ENCODE measurements at places on chromosomes 5 and 9. TPM values are rescaled to one million over a fixed set of nuclear protein-coding genes. Genes with fewer than 3 reads are reported as not detected.
A peak's percentile ranks its signal among the peaks of the same experiment; 100 is the strongest.

DNA sequence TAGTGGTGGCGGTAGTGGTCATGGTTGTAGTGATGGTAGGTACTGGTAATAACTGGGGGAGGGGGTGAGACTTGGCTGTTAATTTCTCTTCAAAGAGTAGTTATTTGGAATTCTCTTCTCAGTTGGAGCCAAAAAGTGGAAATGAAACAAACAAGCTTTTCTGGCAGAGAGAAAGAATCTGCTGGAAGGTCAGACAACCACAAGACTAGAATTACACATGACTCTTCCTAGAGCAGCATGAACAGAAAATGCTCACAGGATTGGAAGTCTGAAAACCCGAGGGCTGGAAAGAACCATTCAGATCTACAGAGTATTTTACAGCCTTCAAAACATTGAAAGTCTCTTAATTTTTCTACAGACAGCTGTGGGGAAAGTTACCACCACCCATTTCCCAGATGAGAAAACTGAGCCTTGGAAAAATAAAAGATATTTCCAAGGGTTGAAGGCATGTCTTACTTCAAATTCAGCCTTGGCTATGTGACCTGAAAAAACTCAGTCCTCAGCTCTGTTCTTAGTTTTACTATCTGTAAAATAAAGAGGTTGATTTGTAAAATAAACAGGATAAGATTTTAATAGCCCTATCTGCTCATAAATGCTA, 42.9 kb upstream of the TRIM32 start:
- DNase-seq, result no peak
- no peak overlapping the region for H3K27ac ChIP-seq
- H3K4me3 ChIP-seq, result no peak overlapping the region
- H3K36me3 ChIP-seq, result no peaks in the 10 kb centered on the region
- no peaks in the 10 kb centered on the region for H3K4me1 ChIP-seq

DNA sequence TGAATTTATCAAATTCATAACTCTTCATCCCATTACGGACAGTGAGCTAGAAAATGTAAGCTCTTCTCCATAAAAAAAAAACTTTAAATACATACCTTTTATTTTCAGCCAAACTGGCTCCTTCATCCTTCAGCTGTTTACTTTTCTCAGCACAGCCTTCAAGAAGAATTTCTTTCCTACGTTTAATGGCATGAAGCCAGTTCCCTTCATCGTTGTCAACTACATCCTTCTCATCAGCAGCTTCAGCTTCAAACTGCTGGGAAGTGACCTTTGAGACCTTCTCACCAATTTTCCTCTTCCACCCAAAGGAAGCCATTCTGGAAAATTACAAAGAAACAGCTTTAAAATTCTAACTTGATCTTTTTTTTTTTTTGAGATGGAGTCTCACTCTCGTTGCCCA, 9.1 kb downstream of the TTC33 start:
- H3K27ac ChIP-seq, result no peak overlapping the region
- H3K27me3 ChIP-seq, result no peaks in the 10 kb centered on the region
- DNase-seq, result no peak
- H3K4me3 ChIP-seq, result no peak overlapping the region
- H3K36me3 ChIP-seq, result peaks cover 1% of the 10 kb centered on the region

GRCh38 chr5:175463641-175464040, 14.7 kb upstream of the SFXN1 start:
- no peaks in the 10 kb centered on the region for H3K36me3 ChIP-seq
- H3K4me3 ChIP-seq, result no peak overlapping the region
- DNase-seq, result no peak

- peaks cover 7% of the 10 kb centered on the region for H3K4me1 ChIP-seq
- no peak for DNase-seq
- H3K27ac ChIP-seq, result no peak overlapping the region
- no peak overlapping the region for H3K4me3 ChIP-seq
- no peaks in the 10 kb centered on the region for H3K27me3 ChIP-seq
- H3K36me3 ChIP-seq, result no peaks in the 10 kb centered on the region
Observed at GRCh38 chr5:65828022-65828896, 98.1 kb upstream of the ERBIN start.

GRCh38 chr5:9523090-9523823, 22.6 kb downstream of the SEMA5A start:
- DNase-seq, result no peak
- no peaks in the 10 kb centered on the region for H3K27me3 ChIP-seq
- H3K36me3 ChIP-seq, result no peaks in the 10 kb centered on the region
- H3K27ac ChIP-seq, result no peak overlapping the region
- H3K4me3 ChIP-seq, result no peak overlapping the region
- H3K4me1 ChIP-seq, result peaks cover 5% of the 10 kb centered on the region

GRCh38 chr9:132876849-132877248, 1.2 kb downstream of the AK8 start:
- no peaks in the 10 kb centered on the region for H3K27me3 ChIP-seq
- no peak for DNase-seq
- no peak overlapping the region for H3K4me3 ChIP-seq
- peaks cover 3% of the 10 kb centered on the region for H3K36me3 ChIP-seq
- no peak overlapping the region for H3K27ac ChIP-seq

- H3K36me3 ChIP-seq, result no peaks in the 10 kb centered on the region
- H3K4me3 ChIP-seq, result no peak overlapping the region
- H3K27me3 ChIP-seq, result no peaks in the 10 kb centered on the region
- DNase-seq, result no peak
- H3K4me1 ChIP-seq, result peaks cover 12% of the 10 kb centered on the region
Observed at GRCh38 chr9:89502671-89503070, 4.8 kb upstream of the SEMA4D start.

GRCh38 chr9:135468854-135469521, 10.6 kb upstream of the PPP1R26 start:
- DNase-seq, result no peak
- no peak overlapping the region for H3K4me3 ChIP-seq
- no peaks in the 10 kb centered on the region for H3K4me1 ChIP-seq
- H3K27me3 ChIP-seq, result peaks cover 2% of the 10 kb centered on the region
- no peaks in the 10 kb centered on the region for H3K36me3 ChIP-seq

DNA sequence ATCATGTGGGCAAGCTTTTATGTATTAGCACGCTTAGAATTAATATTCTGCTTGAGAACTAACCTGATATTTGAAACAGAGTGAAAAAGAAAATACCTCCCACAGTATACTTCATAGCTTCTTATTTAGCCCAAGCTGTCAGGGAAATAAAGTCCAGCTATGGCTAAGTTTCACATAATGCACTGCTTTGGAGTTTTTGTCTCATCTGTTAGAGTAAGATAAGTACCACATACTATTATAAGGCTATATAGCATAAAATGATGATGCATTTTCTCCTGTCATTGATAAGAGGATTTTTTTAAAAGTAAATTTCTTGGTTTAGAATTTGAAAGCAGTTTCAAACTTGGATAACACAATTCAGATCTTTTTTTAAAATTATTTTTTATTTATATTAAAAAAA, 2.4 kb upstream of the ANKDD1B start:
- H3K27ac ChIP-seq, result no peak overlapping the region
- no peak for DNase-seq
- H3K4me1 ChIP-seq, result peaks cover 8% of the 10 kb centered on the region
- no peaks in the 10 kb centered on the region for H3K36me3 ChIP-seq
- no peak overlapping the region for H3K4me3 ChIP-seq

DNA sequence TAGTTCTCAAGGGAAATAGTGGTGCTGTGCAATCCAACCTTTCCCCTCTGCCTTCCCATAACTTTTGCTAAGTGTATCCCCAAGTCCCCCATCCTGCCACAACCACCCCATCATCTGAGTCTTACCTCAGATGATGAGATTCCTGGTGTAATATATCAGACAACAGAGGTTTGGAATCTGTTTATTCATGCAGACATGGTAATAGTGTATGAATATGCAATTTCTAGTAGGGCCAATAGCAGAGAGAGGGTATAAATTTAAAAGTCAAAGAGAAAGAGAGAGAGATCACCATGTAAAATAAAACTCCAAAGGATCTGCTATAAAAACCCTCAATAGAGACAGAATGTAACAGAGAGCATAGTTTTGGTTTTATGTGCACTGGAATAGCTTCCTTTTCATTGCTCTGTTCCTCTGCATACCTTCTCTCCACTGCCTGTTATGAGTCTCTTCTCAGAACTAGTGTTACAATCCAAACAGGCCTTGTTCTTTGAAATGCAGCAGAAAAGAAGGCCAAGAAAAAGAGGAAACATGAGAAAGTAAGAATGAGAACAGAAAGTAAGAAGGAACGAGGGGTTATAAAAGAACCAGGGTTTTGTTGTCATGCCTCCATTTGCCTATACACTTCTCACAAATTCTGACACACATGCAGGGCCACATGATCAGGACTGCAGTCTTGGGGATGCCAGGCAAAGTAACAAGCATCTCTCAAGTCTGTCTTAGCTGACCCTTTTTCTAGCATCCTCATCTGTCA, 278.0 kb downstream of the CETN3 start:
- DNase-seq, result no peak
- H3K4me3 ChIP-seq, result no peak overlapping the region
- H3K4me1 ChIP-seq, result no peaks in the 10 kb centered on the region
- H3K36me3 ChIP-seq, result no peaks in the 10 kb centered on the region
- no peaks in the 10 kb centered on the region for H3K27me3 ChIP-seq

DNA sequence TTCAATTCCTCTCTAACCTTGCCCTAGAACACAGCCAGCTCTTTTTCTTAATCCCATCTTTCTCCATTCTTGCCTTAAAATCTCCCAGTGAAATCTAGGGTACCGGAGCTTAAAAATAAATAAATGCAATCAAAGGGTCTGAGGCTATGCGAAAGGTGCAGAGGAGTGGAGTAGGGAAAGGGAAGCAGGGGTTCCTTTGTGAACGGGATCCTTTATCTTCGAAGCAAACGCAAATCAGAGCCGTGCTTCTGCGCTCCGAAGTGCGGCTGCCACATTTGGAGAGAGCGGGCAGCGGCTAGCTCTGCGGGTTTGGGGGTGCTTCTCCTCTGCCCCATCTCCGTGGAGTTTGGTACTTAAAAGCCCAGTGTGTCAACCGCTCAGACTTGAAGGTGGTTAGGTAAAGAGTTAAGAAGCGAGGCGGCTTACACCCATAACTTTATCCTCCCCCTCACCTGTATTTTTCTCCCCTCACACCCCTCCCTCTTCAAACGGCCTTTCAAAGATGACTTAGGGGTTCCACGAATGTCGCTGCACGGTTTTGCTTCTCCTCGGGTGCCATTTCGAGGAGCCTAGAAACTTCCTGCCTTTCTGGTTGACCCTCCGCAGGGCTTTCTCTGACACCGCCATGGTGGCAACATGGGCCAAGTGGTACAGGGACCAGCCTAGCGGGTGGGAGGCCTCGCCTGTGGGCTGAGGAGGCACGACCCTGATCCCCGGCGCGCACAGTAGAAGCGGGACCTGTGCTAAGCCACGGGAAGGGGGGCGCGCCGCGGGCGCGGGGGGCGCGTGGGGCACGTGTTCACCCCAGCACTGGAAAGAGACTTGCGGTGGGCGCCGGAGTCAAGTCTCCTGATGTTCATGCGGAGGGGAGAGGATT, 31.7 kb upstream of the NFIB start:
- H3K27ac ChIP-seq, result peak overlapping the region; percentile 94
- DNase-seq, result peak; percentile 75
- H3K36me3 ChIP-seq, result no peaks in the 10 kb centered on the region
- H3K4me3 ChIP-seq, result peak overlapping the region; percentile 59

GRCh38 chr5:146015001-146015400, 78.6 kb downstream of the SH3RF2 start:
- H3K4me3 ChIP-seq, result no peak overlapping the region
- no peaks in the 10 kb centered on the region for H3K27me3 ChIP-seq
- H3K27ac ChIP-seq, result no peak overlapping the region
- no peaks in the 10 kb centered on the region for H3K4me1 ChIP-seq
- no peak for DNase-seq

The NOXA1 gene
- 7.1 TPM for total RNA-seq

The TXNDC8 gene
- total RNA-seq, result not detected

The WWC1 gene
- 20.2 TPM for total RNA-seq

- no peak overlapping the region for H3K27ac ChIP-seq
- DNase-seq, result no peak
- H3K27me3 ChIP-seq, result no peaks in the 10 kb centered on the region
Observed at GRCh38 chr5:130168211-130168610, 263.9 kb downstream of the CHSY3 start.

The ARHGAP26 gene
- total RNA-seq, result 39.7 TPM

The FOXD4L5 gene
- total RNA-seq, result 0.40 TPM

- no peak overlapping the region for H3K27ac ChIP-seq
- no peaks in the 10 kb centered on the region for H3K4me1 ChIP-seq
- H3K36me3 ChIP-seq, result no peaks in the 10 kb centered on the region
- no peak for DNase-seq
- H3K27me3 ChIP-seq, result no peaks in the 10 kb centered on the region
Observed at GRCh38 chr5:20353499-20353898, 365.5 kb upstream of the CDH18 start.

The CEL gene
- total RNA-seq, result 1.2 TPM

The PCDHB11 gene
- 7.6 TPM for total RNA-seq

DNA sequence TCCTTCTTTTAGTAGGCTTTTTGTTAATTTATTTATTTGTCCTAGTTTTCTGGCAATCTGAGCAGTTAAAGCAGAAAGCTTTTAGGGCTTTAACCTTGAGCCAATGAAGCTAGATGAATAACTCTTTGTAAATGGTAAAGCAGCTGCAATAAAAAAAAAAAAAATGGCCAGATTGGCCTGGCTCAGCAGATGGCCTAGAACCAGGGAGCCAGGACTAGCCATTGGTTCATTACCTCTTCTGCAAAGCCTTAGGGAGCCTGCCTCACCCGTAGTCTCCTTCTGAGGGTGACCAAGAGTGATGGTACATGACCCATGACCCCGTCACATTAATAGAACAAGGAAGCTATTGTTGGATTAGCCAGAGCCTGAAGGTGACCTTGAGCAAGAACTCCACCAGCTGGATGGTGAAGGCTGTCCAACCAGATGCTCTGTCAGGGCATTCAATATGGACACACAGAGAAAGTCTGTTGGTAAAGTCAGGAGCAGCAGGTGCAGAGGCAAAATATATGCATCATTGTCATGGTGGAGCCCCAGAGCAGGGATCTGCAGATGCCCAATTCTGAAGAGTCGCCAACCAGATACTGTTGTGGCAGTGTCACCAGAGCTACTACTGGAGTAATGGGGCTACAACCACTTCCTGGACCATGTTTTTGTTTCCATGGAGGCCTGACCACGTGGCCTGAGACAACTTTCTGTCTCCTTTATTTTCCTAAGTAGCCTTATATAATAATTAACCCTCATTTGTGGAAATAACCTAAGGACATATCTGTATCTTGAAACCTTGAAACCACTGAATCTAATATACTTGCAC, 100.7 kb downstream of the MTX3 start:
- no peak overlapping the region for H3K4me3 ChIP-seq
- no peak overlapping the region for H3K27ac ChIP-seq
- DNase-seq, result no peak
- H3K4me1 ChIP-seq, result no peaks in the 10 kb centered on the region
- H3K27me3 ChIP-seq, result no peaks in the 10 kb centered on the region

Data from spinal cord (tissue), 10 donors.